Aorta (tissue), 5 donors: ENCODE measurements at places on chromosomes 11 and 22. TPM values are rescaled to one million over a fixed set of nuclear protein-coding genes. Genes with fewer than 3 reads are reported as not detected.

GRCh38 chr22:27576815-27577573, 224.6 kb downstream of the MN1 start:
- DNase-seq = no peak
- H3K36me3 ChIP-seq = no peaks in the 10 kb centered on the region
- H3K27me3 ChIP-seq = no peaks in the 10 kb centered on the region
- H3K4me1 ChIP-seq = no peaks in the 10 kb centered on the region
- H3K27ac ChIP-seq = no peak overlapping the region

The CATSPER1 gene
- 1.2 TPM for total RNA-seq

DNA sequence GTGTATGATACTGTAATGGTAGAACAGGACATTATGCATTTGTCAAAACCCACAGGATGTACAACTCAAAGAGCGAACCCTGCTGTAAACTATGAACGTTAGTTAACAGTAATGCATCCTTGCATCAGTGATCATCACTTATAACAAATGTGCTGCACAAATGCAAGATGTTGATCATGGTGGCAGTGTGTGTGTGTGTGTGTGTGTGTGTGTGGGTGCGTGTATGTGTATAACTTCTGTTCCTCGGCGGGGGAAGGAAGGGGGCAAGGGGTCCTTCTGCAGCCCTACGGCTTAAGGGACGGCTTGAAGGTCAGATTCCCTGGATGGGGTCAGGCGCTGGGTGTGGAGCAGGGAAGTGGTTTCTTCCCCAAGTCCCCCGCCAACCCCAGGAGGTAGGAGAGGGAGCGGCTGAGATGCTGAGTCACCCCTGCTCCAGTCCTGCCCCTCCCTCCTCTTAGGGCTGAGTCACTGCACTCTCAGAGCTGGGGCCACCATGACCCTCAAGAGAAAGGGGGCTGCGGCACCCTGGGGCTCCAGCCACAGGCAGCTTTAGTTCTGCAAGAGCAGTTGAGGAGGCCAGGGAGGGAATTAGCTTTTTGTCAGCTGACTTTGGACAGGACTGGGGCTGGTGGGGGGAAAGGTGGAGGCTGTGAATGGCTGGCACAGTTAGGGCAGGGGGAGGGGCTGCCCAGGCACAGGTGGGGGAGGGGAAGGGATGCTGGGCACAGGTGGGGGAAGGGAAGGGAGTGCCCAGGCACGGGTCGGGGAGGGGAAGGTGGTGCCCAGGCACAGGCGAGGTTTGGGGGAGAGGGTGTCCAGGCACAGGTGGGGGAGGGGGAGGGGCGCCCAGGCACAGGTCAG, 8.8 kb upstream of the CTSD start:
- H3K4me3 ChIP-seq = no peak overlapping the region
- no peaks in the 10 kb centered on the region for H3K27me3 ChIP-seq

The PGA5 gene
- 1.0 TPM for total RNA-seq

GRCh38 chr11:46588915-46589314, 4.9 kb downstream of the AMBRA1 start:
- H3K27me3 ChIP-seq = no peaks in the 10 kb centered on the region
- no peak for DNase-seq
- no peaks in the 10 kb centered on the region for H3K36me3 ChIP-seq
- H3K4me3 ChIP-seq = no peak overlapping the region
- H3K27ac ChIP-seq = no peak overlapping the region
- peaks cover 3% of the 10 kb centered on the region for H3K4me1 ChIP-seq

DNA sequence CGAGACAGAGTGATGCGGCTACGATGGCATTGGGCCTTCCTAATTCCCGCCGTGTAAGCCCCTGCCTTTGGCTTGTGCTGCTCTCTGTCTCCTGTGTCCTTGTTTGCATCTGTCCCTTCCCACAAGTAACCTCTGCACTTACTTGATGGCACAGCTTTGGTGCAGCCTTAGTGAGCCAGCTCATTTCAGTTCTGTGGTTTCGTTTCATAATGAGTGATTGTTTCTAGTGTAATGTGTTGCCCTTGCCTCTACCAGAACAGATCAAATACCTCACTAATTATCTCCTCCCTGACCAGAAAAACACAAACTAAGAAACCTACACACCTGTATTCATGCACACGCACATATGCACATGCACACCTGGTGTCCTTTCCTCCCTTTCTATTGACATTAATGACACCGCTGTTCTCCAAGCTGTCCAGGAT, 58.8 kb downstream of the GRK3 start:
- no peak for DNase-seq
- H3K27me3 ChIP-seq = no peaks in the 10 kb centered on the region
- H3K27ac ChIP-seq = no peak overlapping the region
- H3K4me3 ChIP-seq = no peak overlapping the region

GRCh38 chr11:35105319-35106079, 33.5 kb upstream of the CD44 start:
- H3K36me3 ChIP-seq = no peaks in the 10 kb centered on the region
- peak; percentile 85 for DNase-seq

DNA sequence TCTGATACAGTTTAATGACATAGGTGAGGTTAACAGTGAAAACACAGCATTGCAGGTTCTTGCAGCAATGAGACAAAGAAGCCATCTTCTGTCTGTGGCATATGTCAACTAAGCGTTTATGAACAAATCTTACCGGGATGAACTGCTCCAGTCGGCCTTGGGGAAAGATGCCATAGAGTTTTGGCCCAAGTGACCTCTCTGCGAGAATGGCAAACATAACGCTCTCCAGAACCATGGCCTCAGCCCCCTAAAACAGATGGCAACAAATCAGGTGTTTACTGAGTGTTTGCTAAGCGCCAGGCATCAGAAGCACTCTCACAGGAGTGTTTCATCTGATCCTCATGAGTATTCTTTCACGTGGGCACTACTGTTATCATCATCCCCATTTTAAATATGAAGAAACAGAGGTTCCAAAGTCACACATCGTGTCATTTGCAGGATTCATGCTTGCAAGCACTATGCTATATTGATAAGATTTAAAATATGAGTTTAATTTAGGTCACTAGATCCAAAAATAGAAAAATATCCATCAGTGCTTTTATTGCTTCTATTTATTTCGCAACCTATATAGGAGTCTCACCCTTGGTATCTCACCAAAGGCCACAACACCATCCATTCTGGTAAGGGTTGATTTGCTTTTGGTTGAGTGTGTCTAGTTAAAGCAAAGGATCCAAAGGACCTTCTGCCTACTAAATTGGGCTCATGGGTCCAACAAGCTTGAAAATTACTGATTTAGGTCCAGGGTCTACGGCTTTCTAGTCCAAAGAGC, 35.9 kb downstream of the TCIRG1 start:
- H3K4me3 ChIP-seq = no peak overlapping the region
- no peaks in the 10 kb centered on the region for H3K27me3 ChIP-seq
- no peak overlapping the region for H3K27ac ChIP-seq

DNA sequence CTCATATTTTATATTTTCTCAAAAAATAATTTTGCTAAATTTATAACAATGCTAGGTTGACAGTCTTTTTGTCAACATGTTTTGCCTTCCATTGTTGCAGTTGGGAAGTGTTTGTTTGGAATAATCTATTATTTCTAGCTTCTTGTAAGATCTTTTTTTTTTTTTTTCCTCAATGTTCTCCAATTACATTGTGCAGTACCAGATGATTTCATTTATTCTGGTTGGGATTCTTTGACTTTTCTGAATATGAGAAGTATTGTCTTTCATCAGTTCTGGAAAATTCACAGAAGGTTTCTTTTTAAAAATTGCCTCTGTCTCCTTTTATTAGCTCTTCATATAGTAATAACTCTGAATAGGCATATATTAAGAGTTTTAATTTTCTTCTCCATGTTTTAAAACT, 245.4 kb downstream of the DYNC2H1 start:
- no peak overlapping the region for H3K27ac ChIP-seq
- H3K4me3 ChIP-seq = no peak overlapping the region
- no peaks in the 10 kb centered on the region for H3K27me3 ChIP-seq

DNA sequence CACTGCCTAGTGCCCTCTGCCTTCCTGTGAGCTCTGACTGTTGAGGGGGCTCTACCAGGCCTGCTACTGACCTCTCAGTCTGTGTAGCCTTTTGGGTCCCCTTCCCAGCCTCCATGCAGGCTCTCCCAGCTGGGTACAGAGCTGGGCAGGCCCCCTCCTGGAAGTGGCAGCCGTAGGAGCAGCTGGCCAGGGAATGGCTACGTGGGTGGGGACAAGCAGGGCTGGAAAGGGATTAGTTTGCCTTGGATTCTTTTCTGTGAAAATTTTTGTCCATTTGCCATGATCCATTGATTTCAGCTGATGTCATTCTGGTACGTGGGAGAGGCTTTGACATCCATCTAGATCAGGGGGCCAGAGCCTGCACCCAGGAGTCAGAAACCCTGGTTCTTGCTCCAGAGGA, 23.9 kb upstream of the NECTIN1 start:
- no peak overlapping the region for H3K4me3 ChIP-seq
- no peak for DNase-seq
- H3K36me3 ChIP-seq = no peaks in the 10 kb centered on the region
- H3K4me1 ChIP-seq = no peaks in the 10 kb centered on the region
- H3K27me3 ChIP-seq = no peaks in the 10 kb centered on the region

DNA sequence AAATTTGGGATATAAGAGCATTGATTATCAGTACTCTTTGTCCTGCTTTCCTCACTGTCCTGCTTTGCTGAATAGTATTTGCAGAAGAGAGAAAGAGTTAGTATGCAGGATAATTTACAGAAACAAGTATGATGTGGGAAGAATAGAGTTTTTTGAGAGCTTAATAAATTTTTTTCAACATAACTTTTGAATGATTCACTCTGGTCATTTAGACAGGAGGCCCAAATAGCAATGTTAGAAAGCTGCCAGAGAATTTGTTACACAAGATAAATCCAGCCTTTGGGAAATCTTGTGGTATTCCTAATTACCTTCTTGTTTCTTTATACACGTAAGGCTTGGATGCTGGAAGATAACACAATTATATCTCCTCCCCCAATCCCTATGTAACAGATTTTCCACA, 484.6 kb downstream of the CNTN5 start:
- peaks cover 4% of the 10 kb centered on the region for H3K4me1 ChIP-seq
- no peaks in the 10 kb centered on the region for H3K27me3 ChIP-seq
- H3K36me3 ChIP-seq = no peaks in the 10 kb centered on the region

DNA sequence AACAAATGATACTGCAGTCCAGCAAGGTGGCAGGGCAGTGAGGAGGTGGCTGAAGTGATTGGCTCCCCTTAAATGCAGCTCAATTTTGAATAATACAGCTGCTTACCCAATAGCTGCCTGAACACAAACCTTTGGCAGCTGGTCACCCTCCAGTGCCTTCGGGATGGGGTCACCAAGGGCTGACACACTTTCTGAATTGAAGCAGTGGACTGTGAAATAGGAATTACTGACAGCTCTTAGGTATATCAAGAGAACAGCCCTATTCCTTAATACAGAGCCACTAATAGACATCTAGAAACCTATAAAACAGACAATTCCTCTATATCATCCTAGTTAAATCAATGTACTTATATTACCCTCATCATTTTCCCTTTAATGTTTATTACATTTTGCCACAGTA, 474.2 kb upstream of the KIRREL3 start:
- no peaks in the 10 kb centered on the region for H3K4me1 ChIP-seq
- no peaks in the 10 kb centered on the region for H3K27me3 ChIP-seq
- no peak overlapping the region for H3K4me3 ChIP-seq

DNA sequence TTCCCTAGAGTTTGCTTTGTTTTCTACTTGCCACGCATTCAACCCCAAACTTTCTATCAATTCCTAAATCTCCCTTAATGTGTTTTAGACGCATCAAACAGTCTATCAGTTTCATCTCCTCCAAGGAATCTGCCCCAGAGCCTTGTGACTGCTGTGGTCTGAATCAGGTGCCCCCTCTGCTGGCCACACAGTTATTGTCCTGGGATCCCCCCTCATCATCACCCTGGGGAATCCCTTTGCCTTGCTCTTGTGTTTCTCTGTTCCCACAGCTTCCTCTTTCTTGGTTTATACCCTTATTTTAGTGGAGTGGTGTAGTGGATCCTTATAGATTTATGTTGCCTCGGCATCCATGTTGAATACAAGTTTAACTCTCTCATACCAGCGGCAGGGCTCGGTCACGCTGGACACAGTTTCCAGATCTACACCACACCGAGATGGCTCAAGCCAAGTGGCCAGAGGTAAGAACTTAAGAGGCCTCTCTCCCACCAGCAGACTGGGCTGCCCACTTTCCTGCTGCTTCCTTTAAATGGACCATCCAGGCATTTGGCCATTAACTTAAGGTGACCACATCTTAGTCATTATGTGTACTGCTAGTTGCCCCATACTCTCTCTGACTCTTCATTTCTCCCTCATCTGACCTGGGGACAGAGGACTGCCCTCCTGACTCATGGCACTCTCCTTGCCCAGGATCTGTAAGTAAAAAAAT, 8.2 kb downstream of the UPB1 start:
- DNase-seq = no peak
- no peaks in the 10 kb centered on the region for H3K4me1 ChIP-seq
- no peaks in the 10 kb centered on the region for H3K27me3 ChIP-seq
- H3K36me3 ChIP-seq = no peaks in the 10 kb centered on the region

DNA sequence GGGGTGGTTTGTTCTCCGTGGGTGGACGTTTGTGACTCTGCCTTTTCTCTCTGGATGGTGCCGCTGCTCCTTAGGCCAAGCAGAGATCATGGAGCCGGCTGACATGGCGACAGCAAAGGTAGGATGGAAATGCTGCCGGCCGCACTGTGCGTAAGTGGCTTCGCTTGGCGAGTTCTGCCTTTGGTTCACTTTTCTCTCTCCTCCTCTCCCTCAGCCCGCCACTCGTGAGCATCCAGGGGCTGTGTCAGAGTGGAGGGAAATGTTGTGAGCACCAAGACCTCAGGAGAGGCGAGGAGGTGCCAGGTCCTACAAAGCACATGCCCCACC, 80.5 kb downstream of the GRAMD1B start:
- H3K27me3 ChIP-seq = no peaks in the 10 kb centered on the region
- DNase-seq = no peak
- H3K27ac ChIP-seq = no peak overlapping the region
- H3K36me3 ChIP-seq = no peaks in the 10 kb centered on the region
- no peaks in the 10 kb centered on the region for H3K4me1 ChIP-seq

DNA sequence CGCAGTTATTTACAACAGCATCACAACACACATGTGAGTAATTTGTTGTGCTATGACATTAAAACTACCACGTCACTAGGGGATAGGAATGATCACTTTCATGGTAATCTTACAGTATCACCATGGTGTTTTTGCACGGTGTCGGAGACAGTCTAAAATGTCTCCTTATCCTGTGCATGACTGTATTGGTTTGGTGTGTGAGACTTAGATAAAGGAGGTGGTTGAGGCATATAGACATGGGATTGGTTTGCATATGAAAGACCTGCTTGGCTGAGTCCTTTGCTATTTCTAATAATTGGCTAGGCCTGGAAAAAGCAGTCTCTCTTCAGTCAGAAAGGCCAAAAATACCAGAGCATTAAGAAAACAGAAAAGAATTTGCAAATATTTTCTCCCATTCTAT, 30.2 kb downstream of the MSANTD4 start:
- no peak overlapping the region for H3K4me3 ChIP-seq
- H3K4me1 ChIP-seq = no peaks in the 10 kb centered on the region
- no peak overlapping the region for H3K27ac ChIP-seq
- H3K36me3 ChIP-seq = peaks cover 8% of the 10 kb centered on the region
- no peaks in the 10 kb centered on the region for H3K27me3 ChIP-seq

- H3K27me3 ChIP-seq = no peaks in the 10 kb centered on the region
- H3K27ac ChIP-seq = no peak overlapping the region
- H3K4me3 ChIP-seq = no peak overlapping the region
- peaks cover 13% of the 10 kb centered on the region for H3K36me3 ChIP-seq
These were observed 14.2 kb downstream of the MOB2 start for GRCh38 chr11:1472180-1473005.

- no peak overlapping the region for H3K4me3 ChIP-seq
- no peaks in the 10 kb centered on the region for H3K4me1 ChIP-seq
- H3K27me3 ChIP-seq = peaks cover 2% of the 10 kb centered on the region
- no peaks in the 10 kb centered on the region for H3K36me3 ChIP-seq
- DNase-seq = no peak
These were observed 30.0 kb upstream of the TLCD5 start for GRCh38 chr11:120295099-120295498.

The RASSF10 gene
- 0.75 TPM for total RNA-seq
